ENCODE measurements at places on chromosomes 3 and 15. TPM values are rescaled to one million over a fixed set of nuclear protein-coding genes. Genes with fewer than 3 reads are reported as not detected.

The GOLGA6A gene
- total RNA-seq: 0.22 TPM

The IL5RA gene
- total RNA-seq: not detected

The SLC2A2 gene
- total RNA-seq: not detected

The STXBP5L gene
- total RNA-seq: 24.9 TPM

The ITIH1 gene
- total RNA-seq: not detected

The TMCO5A gene
- total RNA-seq: not detected

The SCN11A gene
- 0.15 TPM for total RNA-seq

The COL7A1 gene
- total RNA-seq: 0.67 TPM

The TMC3 gene
- 0.40 TPM for total RNA-seq

The NR2F2 gene
- total RNA-seq: 18.9 TPM

The GRK7 gene
- total RNA-seq: not detected

The PROK2 gene
- total RNA-seq: not detected

The BFSP2 gene
- total RNA-seq: not detected

The FBXW12 gene
- not detected for total RNA-seq

The RPL14 gene
- total RNA-seq: 328 TPM

The ZNF639 gene
- total RNA-seq: 97.4 TPM

The CTDSPL2 gene
- 56.4 TPM for total RNA-seq

The ADAMTS9 gene
- 20.2 TPM for total RNA-seq

The TAGLN3 gene
- not detected for total RNA-seq

The RLBP1 gene
- total RNA-seq: not detected

The CP gene
- 22.4 TPM for total RNA-seq

The CLDN16 gene
- 3.3 TPM for total RNA-seq

The LRRC49 gene
- total RNA-seq: 10.1 TPM

The CYP1A2 gene
- total RNA-seq: 9.9 TPM

The TLR9 gene
- not detected for total RNA-seq

The NUSAP1 gene
- total RNA-seq: 1.7 TPM

The REC114 gene
- not detected for total RNA-seq

The PATL2 gene
- total RNA-seq: 3.8 TPM

The RBP2 gene
- not detected for total RNA-seq

The VPS18 gene
- total RNA-seq: 41.7 TPM

The MYLK gene
- total RNA-seq: 42.6 TPM

The SLC51B gene
- total RNA-seq: not detected

The LRRC34 gene
- 6.6 TPM for total RNA-seq

The CCDC12 gene
- 52.3 TPM for total RNA-seq

The UBAP1L gene
- 9.4 TPM for total RNA-seq

The RNU5B-1 gene
- not detected for total RNA-seq

The HRH1 gene
- total RNA-seq: 2.6 TPM

The SNTN gene
- total RNA-seq: not detected

The INSYN1 gene
- total RNA-seq: 2.5 TPM

The LMAN1L gene
- 3.5 TPM for total RNA-seq

The DLEC1 gene
- total RNA-seq: 1.7 TPM

The EXD1 gene
- not detected for total RNA-seq

The MYZAP gene
- 20.7 TPM for total RNA-seq

The HIGD1A gene
- 206 TPM for total RNA-seq

The GOLGA8F gene
- not detected for total RNA-seq

The ATP10A gene
- 3.3 TPM for total RNA-seq

The GPR176 gene
- 15.0 TPM for total RNA-seq

The PPP1R14D gene
- not detected for total RNA-seq

The PLA2G4D gene
- not detected for total RNA-seq

The ZMYND10 gene
- total RNA-seq: 4.0 TPM

The ANKRD63 gene
- 2.1 TPM for total RNA-seq

The LRTM1 gene
- total RNA-seq: not detected
